Activated CD4-positive, CD25-positive, alpha-beta regulatory T cell (primary cell): ENCODE measurements at places on chromosomes 12 and 14.

DNA sequence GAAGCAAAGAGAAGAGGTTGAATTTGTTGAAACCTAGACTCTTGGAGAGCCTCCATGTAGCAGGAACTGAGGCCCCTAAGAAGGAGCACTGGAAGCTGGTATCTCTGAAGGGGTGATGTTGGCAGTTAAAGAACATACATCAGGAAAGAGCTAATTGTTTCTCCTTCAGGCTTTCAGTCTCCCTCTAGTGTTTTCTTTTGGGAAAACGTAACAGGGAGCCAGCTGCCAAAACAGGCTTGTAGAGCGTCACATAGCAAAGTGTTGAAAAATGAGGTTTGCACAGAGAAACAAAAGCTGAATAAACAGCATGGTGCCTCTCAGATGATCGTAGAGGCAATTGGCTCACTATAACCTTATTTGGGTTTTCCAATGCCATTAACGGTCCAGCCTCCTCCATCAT, 46.9 kb upstream of the CAND1 start:
- DNase-seq: no peak

- DNase-seq: no peak
Observed at GRCh38 chr12:125773033-125773640, 707.9 kb downstream of the AACS start.

GRCh38 chr14:99511421-99512109, 30.4 kb downstream of the CCNK start:
- no peak for DNase-seq

DNA sequence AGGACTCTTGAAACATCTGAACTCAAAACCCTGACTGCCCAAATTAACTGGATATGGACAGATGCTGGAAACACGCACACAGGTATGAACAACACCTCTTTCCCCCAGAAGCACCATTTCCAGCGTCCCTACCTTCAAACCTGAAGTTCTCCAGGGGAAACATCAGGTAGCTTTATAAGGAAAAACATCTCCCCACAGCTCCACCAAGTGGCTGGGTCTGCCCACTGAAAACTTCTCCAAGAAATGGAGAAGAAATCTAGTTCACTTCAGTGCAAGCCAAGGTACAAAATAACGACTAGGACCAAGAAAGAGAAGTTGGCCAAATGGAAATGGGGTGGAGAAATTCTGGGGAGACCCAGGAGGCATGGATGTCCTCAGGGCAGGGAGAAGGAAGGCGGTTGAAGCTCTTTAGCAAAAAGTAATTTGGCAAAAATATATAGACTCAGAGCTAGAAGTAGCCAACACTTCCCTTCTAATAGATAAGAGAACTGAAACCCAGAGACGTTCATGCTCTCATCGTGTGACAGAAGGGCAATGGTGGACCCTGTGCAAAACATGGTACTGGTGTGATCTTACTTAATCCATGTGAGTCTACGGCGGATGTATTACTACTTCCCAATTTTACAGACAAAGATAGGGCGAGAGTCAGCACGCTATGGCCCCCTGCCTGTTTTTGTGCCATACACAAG, 10.5 kb upstream of the NUAK1 start:
- no peak for DNase-seq

GRCh38 chr14:90760078-90760444, 56.2 kb downstream of the TTC7B start:
- no peak for DNase-seq

DNA sequence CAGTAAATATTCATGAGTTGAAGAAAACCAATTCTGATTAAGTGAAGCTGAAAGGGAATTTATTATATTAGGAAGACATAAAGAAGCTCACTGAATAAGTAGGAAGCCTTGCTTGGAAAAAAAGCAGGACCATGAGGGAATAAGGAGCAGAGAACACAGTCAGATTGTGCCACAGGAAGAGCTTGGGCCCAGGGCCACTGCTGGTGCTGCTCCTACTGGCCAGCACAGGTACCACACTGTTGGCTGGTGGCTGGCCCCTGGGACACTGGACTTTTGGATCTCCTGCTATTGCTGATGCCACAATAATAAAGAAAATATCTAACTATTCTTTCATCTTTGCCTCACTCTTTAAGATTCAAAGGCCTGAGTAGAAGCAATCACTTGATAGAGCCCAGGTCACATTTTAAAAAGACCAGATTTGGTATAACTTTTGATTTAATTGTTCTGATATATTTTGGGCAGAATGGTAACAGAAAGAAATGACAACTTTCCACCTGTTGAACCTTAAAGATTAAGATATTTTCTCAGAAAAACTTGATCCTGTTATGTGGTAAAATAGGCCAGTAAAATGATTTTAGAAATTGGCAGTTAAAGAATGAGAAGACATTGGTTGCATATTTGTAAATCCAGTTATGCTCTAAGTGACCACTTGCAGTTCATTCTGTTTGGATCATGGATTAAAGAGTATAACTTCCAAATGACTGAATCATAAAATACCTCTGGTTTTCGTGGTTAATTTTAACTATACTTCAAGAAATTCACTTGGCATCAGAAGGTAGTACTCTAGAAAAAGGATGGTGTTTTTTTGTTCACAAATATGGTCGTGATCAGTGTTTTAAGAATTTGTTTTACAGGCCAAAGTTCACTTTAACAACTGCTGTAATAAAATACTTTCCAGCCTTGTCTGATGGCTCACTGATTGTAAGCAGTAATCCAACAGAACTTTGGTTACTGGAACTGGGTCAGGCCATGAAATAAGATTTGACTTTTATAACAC, 68.3 kb downstream of the DERA start:
- DNase-seq: no peak

DNA sequence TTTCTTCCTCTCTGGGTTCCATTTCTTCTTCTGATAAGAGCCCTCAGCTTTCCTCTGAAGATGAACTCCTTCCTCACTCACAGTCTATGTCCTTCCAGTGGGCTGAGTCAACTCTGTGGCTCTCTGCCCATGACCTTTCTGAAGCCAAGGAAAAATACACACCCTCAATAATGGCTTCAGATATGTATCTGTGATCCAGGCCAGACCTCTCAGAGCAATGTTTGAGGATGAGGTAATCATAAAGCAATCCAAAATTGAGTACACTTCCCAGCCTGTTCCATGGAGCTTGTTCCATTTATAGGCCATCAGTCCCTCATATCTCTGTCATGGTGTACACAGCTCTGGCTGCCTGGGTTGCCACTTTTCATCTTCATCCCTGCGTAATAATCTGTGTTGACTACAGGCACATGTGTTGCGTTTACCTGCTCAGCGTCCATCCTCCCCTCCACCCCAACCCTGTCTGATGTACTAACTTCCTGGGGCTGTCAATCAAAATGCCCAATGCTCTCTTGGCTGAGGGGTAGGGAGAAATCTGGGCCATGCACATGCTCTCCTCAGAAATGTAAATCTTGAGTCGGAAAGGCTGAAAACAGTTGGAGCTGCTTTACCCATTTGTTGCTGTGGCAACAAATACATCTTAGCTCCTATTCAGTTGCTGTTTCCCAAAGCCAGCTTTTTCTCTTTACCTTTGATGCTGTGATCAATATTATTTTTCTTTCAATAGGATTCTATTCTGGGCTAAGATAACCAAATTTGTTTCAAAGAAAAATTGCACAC, 377.8 kb upstream of the TMEM132C start:
- DNase-seq: no peak

- DNase-seq: no peak
Observed at GRCh38 chr14:34826661-34827060, 48.5 kb downstream of the BAZ1A start.

DNA sequence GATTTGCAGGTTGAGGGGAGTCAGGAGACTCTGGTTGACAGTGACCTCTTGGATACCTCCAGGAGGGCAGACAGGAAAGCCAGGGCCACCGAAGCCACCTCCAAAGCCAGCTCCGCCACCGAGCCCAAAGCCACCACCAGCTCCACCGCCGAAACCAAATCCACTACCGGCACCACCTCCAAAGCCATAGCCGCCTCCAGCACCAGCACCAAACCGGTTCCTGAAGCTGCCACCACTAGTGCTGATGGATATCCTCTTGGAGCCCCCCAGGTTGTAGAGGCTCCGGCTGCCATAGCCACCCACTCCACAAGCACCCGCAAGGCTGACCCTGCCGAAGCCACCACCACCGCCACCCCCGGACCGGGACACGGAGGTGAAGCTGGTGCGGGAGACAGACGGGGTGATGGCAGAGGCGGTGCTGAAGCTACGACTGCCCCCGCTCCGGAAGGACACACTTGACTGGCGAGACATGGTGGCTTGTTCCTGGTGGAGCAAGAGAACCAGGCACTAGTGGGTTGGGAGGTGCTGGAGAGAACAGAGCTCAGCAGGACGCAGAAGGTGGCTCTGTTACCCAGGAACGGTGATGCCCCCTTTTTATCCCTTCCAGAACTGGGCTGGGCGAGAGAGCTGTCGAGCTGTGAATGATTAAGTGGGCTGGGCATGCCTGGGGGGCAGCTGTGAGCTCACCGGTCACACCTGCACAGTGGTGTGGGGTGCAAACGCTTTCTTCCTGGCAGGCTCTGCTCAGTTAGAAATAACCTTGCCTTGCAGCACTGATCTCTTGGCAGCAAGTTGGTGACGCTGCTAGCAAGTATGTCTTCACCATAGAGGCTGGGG, at the start of gene KRT5:
TSS of gene KRT5 (minus strand) at position 569 of the 837 bp plus-strand sequence. CDS start at position 471, 98 bp downstream.
- no peak for DNase-seq

GRCh38 chr14:104142946-104143470, 4.6 kb downstream of the KIF26A start:
- no peak for DNase-seq

GRCh38 chr12:32504591-32504990, 105.2 kb downstream of the FGD4 start:
- no peak for DNase-seq

- no peak for DNase-seq
Observed at GRCh38 chr12:111209811-111210210, 159.1 kb downstream of the PHETA1 start.

- no peak for DNase-seq
Observed at GRCh38 chr14:89978656-89979055, 22.9 kb downstream of the TDP1 start.

GRCh38 chr14:43438056-43438455, 1069.0 kb downstream of the FSCB start:
- DNase-seq: no peak

DNA sequence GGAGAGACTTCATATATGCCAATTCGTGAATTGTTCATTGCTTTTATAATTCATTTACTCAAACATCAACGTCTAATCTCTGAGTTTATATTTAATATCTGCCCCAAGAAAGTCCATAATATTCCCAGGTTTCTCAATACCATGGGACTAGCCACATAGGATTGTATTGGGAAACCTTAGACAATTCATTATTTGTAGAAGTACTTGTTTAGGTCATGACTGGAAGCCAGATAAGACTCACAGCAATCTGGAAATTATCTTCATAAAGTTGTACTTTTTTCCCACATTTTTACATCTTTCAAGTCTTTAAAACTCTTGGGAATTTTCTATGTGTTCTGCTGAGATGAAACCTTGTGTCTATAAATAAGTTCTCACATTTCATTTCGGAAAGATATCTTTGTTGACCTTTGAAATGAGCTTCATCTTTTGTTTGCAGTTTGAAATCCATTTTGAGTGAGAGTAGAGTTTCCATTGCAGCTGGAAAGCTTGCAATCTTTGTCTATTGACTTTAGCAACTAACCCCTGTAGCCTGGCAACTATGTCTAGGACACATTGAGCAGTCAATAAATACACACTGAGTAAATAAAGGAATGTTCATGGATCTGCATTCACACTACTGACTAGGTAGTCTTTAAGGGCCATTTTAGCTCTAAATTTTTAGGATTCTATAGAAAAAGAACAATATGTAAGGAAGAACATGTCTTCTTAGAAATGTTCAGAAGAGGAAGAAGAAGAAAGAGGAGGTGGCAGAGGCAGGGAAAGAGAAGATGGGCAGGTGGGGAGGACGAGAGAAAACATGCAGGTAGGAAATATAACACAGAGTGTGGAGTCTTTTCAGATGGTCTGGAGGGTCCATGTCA, 154.4 kb downstream of the LRIG3 start:
- no peak for DNase-seq

DNA sequence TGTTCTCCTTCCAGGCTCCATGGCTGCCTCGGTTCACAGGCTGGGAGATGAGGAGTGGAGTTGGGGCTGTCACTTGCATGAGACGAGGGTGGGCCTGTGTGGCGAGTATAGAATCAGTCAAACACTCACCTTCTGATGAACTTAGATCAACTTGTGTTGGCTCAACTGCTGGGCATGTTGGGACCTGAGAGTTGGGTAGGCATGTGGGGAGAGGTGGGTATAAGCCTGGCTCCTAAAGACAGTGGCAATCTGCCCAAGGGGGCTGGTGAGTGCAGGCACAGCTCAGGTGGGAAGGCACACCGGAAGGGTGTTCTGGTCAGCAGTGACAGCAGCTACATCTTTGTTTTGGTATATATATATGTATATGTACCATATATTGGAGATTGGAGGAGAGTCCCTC, 30.1 kb upstream of the TDRD9 start:
- DNase-seq: no peak

GRCh38 chr14:98606041-98606640, 665.9 kb downstream of the BCL11B start:
- DNase-seq: no peak

GRCh38 chr14:34147461-34147860, 196.6 kb upstream of the EGLN3 start:
- DNase-seq: no peak

- no peak for DNase-seq
Observed at GRCh38 chr14:53470351-53471043, 317.4 kb upstream of the DDHD1 start.

DNA sequence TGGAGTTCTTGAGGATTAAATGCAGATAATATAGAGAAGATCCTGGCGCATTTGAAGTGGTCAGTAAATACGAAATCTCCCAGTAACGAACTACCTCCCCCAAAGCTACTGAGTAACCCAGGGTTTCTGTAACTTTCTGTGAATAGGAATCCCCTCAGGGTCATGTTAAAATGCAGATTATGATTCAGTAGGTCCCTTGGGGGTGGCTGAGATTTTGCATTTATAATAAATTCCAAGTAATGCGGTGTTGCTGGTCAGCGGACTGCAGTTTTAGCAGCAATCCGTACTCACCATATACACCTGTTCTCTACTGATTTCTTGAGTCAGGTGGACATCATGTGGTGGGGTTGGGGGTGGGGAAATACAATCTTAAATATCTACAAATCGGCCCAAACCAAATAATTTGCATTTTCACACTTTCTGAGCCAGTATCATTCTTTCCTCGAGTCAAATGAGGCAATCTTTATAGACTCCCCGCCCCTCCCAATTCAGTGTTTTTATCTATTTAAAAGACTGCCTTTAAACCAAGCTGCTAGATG, 868 bp downstream of the SPATA7 start:
- no peak for DNase-seq
